LNCaP clone FGC (cell line): ENCODE measurements at places on chromosomes 6 and 20.

DNA sequence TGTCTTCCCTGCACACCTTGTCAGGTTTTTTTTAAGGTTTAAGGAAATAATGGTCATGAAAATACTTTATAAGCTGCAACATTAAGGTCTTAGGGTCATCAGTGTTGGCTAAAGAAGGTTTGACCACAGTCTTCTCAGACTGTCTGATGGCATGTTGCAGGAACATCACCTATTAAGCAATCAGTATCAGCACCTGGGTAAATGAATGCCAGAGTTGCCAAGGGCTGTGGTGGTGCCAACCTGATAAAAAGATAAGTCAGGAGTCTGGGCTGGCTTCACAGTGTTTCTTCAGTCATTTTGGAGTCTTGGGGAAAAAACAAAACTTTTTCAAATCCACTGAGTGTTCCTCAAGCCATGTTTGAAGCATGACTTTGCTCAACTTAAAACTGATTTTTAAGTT is 61.5 kb upstream of the VSTM2L start:
- peak; percentile 78 for DNase-seq

DNA sequence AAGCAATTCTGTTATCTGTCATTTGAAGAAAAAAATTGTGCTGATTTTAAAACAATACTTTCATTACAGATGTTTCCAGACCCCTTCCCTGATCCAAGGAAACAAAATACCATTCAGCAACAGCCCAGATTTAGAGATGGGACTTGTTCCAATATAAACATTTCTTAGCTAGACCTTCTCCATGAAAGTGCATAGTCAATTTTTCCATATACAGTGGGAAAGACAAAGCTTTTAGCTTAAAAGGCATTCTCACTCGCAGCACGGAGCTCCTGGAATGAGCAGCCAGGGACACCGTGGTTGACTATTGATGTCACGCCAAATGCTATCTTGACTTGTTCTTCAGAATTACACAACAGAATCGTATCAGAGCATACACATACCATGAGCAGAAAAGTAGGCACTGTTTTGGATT is 21.5 kb downstream of the LAMA4 start:
- DNase-seq: no peak

GRCh38 chr20:540391-541201 is 3.0 kb downstream of the CSNK2A1 start:
- DNase-seq: no peak

DNA sequence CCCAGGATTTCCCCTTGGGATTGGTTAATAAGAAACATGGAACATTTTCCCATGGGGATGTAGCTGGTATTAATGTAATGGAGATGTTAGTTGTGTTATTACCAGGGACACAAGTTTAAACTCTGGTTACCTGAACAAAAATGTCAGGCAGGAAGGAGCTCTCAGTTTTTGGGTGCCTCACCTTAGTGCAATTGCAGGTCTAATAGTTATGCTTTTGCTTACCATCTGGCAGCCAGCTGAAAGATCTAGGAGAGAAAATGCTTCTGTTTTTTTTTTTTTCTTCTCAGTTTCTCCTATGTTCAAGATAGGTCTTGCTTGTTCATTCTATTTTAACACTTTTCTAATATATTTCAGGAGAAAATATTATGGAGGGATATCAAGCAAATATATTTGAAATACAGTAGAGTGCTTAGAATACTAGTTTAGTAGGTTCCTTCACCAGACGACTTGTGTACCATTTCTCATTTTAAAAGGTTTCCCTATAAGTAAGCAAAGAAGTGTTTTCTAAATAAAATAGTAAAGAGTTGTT is 4.2 kb upstream of the UBE2J1 start:
- DNase-seq: no peak

DNA sequence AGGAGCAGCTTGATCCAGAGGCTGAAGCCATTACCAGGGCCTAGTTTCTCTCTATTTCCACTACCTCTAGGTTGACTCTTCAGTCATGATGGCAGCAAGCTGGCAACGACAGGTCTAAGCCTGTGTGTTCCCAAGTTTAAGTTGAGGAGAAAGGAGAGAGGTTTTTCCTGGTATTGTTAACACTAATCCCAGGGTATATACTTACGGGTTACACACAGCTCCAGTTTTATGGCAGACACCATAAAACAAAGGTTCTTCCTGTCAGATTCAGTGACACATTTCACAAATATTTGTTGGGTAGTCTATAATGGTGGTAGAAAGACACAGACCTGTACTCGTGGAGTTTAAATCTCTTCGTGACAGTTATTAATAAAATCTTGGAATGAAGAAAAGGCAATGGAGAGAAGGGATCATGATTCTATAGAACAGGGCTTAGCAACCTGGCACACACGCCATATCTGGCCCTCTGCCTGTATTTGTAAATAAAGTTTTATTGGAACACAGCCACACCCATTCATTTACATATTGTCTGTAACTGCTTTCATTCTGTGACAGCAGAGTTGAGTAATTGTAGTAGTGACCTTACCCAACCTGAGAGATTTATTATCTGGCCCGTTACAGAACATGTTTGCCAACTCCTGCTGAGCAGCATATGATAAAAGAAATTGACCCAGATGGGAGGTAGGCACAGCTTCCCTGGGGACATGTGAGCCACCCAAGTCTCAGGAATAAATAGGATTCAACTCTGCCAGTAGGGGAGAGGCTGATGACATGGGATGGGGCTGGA is 323.3 kb downstream of the CDH4 start:
- DNase-seq: peak; percentile 71

DNA sequence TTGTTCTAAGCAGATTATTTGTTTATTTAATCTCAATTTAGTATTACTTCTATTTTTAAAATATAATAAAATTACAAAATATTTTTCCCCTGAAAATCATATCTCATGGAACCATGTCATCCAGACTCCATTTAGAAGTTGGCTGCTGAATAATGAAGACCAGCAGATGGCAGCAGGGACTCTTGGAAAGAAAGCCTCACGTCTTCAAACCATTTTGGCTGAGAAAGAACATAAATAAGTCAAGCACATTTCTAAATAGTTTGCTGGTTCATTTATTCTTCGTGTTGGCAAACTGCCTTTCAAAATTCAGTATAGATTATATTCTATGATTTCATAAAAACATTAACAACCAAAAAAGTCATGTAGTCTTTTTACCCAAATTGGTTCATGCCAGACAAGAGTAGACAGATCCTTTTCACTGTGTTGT is 71.7 kb downstream of the RCAN2 start:
- peak; percentile 41 for DNase-seq

- DNase-seq: no peak
These were observed 28.8 kb upstream of the NHSL1 start for GRCh38 chr6:138528137-138528536.
